ENCODE measurements at places on chromosomes 12 and 14.
A peak's percentile ranks its signal among the peaks of the same experiment; 100 is the strongest.

GRCh38 chr12:93884794-93885460 lies 207.8 kb downstream of the CRADD start:
- DNase-seq = no peak

- no peak for DNase-seq
Measured at GRCh38 chr12:1618489-1618888, 10.5 kb upstream of the WNT5B start.

DNA sequence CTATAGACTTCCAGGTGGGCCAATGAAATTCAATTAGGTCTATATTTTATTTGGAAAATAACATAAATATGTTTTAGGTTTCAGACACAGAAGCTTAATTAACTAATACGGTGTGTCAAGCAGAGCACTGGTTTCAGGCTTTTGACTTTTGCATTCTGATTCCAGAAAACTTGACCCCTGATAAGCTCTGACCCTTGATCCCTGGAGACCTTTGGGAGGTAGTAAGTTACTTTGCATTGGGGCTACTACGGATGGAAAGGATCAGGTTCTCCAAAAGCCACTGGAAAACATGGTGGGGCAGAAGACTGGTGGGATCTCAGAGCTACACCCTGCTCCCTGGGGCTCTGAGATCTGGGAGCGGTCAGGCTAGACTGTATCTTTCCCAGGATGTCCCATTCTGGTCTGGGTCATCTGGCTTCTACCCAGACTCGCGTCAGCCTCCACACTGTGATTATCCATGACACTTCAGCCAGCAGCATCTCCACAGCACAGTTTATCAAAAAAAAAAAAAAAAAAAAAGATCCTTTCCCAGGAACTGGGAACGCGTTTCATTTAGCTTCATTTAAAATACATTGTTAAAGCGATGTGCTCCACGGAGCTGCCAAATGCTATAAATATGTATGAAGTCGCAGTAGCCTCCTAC lies 17.8 kb upstream of the EMP1 start:
- no peak for DNase-seq

GRCh38 chr12:93777254-93777653 lies 100.1 kb downstream of the CRADD start:
- no peak for DNase-seq

GRCh38 chr12:59027199-59027598 lies 106.9 kb upstream of the LRIG3 start:
- no peak for DNase-seq

- peak; percentile 58 for DNase-seq
Measured at GRCh38 chr12:122121745-122122144, 43.2 kb downstream of the MLXIP start.

DNA sequence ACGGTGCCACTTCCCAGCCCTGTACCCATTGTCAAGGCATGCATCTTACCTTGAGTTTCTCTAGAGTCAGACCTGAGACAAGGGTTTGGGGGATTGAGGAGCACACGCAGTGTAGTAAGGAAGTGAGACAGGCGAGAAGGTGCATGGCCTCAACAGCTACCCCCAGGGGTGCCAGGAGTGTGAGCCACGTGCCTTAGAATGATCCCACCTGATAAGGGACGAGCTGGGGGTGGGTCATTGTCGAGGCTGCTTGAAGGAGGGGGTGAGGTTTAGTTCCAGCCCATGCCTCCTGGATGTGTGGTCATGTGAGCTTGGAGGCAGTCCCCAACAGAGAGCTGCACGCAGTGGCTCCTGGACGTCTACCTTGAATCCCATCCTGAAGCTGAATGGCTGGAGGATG lies 320.5 kb downstream of the VRK1 start:
- DNase-seq = no peak

DNA sequence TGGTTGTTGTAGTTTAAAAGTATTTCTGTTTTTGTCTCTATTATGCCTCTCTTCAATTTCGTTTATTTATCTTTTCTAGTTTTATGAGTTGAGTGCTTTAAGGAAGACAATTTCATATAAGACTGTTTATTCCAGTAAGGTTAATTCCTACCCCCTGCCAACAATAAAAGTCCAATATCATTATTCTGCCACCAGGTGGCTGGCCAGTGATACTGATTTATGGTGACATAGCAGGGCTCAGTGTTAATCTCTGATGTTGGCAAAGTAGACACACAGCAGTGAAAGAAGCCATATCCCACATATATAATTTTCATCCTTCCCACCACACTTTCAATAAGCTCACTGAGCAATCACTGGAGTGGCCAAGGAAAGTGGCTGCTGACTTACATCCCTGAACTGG lies 69.0 kb upstream of the BMP4 start:
- no peak for DNase-seq

DNA sequence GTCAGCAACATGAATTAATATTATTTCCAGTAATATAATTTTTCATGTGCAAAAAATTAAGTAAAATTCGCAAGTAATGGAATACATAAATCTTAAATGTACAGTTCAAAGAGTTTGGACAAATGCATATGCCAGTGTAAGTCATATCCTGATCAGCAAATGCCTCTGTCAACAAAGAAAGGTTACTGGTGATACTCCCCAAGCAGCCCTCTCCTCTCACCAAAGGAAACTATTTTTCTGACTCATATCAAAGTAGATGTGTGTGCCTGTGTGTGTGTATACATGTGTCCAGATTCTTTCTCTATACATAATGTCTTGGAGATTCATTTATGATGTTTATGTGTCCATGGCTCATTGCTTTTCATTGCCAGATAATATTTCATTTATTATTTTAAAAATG lies 1035.0 kb downstream of the SLC16A7 start:
- DNase-seq = no peak

- no peak for DNase-seq
Measured at GRCh38 chr12:43069768-43070221, 480.2 kb upstream of the PRICKLE1 start.

DNA sequence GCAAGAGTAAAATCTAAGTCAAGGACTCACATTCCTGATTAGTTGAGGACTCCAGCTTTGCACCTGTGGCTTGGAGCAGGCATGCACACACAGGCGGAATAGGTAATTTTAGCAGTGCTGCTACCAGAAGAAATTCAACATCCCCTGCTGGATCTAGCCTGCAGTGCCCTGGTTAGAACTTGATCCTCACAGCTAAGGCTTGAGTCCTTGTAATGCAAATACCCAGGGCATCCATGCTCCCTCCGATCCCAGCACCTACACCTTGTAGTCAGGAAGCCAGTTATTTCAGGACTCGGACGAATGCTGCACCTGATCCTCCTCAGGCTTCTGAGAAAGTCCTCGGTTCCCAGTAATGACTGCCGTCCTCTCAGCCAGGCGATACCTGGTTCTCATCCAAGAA lies 309.0 kb upstream of the AMIGO2 start:
- no peak for DNase-seq

DNA sequence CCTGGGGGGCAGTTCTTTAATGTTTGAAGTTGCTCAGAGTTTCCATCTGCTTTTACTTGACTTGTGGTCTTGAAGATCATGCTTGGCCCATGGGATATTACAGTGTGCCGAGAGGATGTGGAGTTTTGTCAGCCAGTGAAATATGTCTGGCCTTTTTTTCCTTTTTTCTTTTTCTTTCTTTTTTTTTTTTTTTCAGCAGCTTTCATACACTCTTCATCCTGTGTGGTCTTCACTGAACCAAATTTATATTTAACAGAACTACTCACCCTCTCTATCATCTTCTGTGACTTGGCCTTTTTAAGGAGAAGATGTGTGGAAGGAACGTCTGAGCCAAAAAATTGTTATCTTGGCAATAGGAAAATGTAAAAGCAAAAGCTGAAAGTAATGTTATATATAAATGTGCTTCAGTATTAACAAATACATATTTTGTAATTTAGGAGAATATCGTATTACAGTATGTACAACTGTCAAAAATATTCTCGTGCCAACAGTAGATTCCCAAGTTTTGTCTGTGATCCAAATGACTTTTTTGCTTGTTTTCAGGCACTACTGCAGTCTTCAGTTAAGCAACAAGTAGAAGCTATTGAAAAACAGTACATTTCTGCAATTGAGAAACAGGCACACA lies 200.6 kb downstream of the CCDC91 start:
- no peak for DNase-seq

DNA sequence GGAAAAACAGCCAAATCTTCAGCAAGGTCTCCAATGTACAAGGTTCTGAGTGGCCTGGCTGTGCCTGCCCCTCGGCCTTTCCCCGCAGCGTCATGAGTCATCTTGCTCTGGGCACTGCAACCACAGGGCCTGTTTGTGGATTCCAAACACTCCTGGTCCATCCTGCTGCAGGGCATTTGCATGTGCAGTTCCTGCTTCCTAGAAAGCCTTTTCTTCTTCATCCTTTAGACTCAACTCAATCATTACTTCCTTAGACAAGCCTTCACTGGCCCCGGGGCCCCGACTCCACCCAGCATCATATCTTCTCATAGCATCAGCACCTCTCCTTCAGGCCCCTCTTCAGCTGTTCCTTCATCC lies 101.8 kb upstream of the EGLN3 start:
- no peak for DNase-seq

DNA sequence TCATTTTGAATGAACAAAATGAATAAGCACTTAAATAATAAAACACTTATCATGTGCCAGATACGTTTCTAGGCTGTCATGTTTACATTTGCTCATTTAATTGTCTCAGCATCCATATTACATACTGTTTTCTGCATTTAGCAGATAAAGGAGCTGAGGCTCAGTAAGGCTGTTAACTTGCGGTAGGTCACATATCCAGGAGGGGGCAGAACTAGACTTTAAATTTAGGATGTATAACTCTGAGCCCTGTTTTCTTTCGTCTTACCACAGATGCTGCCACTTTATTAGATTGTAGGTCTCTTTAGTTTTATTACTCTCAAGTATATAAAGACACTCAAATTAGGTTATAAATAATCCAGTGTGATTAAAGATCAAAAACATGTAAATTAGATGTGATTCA lies 17.7 kb downstream of the IRAK4 start:
- DNase-seq = no peak

DNA sequence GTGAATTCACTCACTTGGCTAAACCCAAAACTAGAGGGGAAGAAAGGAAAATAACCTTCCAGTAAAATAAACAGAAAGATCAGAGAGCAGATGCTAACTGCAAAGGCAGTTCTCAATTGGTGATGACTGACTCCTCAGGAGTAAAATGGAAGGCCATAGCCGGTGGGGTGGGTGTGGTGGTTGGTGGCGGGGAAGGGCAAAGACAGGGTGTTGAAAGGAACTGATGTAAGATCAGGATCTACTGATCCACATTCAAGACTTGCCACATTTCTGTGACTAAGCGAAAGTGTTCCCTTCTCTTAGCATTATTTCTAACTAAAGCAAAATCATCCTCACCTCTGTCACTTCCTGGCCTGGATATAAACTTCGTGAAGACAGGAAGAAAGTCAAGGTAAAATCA lies 26.3 kb upstream of the TC2N start:
- DNase-seq = no peak

GRCh38 chr14:55277972-55278740 lies 6.9 kb downstream of the FBXO34 start:
- no peak for DNase-seq

GRCh38 chr14:45048385-45048784 lies 35.5 kb upstream of the PRPF39 start:
- no peak for DNase-seq

DNA sequence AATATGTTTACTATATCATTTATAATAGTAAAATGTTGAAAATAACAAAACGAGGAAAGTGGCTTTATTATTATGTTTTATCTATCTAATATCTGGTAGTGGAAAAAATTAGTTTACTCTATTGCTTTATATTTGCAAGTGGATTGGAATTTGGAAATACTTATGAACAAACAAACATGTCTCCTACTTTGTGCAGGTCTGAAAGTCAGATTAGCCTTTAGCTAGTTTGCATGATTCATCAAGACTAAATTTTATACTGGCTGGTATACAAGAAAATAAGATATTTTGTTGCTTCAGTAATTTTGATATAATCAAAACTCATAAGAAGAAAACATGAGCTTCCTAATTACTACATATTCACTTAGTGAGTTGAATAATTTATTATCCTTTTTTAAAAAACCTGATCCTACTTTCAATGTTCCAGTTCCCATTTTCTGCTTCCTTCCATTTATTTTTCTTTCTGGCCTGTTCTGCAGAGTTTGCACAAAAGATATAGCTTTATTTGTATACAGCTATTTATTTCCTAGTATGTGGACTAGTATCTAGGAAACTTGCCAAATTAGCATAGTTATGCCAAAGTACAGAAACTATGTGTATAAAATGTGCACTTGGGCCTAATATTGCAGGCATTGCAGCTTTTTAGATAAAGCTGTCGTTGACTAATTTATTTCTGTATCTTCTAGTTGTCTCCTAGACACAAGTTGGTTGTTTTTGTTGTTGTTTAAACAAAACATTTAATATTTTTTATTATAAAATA lies 122.0 kb downstream of the AKAP6 start:
- DNase-seq = no peak

GRCh38 chr12:104605685-104606084 lies 148.9 kb downstream of the CHST11 start:
- DNase-seq = no peak

- DNase-seq = no peak
Measured at GRCh38 chr14:77372304-77372841, 4.5 kb downstream of the TMED8 start.

GRCh38 chr12:53048033-53048779 lies 1.7 kb upstream of the TNS2 start:
- DNase-seq = peak; percentile 82

- DNase-seq = no peak
Measured at GRCh38 chr12:2586156-2587038, 208.4 kb upstream of the FKBP4 start.

DNA sequence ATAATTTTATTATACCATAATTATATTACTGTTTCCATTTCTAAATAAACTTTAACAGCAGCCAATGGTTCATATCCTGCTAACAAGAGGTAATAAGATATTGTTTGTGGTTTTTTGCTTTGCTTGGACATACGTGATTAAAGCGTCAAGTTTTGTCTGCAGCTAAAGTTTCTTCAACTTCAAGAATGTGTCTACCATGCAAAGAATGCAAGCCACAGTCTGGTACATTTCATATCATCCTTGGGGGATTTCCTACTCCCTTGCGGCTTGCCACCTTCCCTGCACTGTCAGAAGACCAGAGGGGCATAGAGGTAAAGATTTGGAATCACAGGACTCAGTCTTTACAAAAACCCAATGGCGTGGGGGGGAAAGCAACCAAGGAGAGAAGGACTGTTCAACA lies 125.2 kb downstream of the MED13L start:
- DNase-seq = no peak

- DNase-seq = peak; percentile 93
Measured at GRCh38 chr12:132506328-132507160, 16.6 kb downstream of the FBRSL1 start.

Data from spleen (tissue), 13 donors.